Activated CD4-positive, alpha-beta T cell treated with anti-CD3 and anti-CD28 coated beads, Interleukin-2, Interleukin-4, amounts not matched to agents 100 ng/mL and 50 ng/mL, durations not matched to agents 16 hours and 8 hours (primary cell): ENCODE measurements at places on chromosomes 12 and 14.

GRCh38 chr14:73142216-73142615, 5.9 kb downstream of the PSEN1 start:
- no peak for DNase-seq

- DNase-seq, result no peak
Measured at GRCh38 chr12:111685322-111685810, 390 bp downstream of the BRAP start.

GRCh38 chr14:74863274-74863673, 12.7 kb downstream of the PROX2 start:
- no peak for DNase-seq

DNA sequence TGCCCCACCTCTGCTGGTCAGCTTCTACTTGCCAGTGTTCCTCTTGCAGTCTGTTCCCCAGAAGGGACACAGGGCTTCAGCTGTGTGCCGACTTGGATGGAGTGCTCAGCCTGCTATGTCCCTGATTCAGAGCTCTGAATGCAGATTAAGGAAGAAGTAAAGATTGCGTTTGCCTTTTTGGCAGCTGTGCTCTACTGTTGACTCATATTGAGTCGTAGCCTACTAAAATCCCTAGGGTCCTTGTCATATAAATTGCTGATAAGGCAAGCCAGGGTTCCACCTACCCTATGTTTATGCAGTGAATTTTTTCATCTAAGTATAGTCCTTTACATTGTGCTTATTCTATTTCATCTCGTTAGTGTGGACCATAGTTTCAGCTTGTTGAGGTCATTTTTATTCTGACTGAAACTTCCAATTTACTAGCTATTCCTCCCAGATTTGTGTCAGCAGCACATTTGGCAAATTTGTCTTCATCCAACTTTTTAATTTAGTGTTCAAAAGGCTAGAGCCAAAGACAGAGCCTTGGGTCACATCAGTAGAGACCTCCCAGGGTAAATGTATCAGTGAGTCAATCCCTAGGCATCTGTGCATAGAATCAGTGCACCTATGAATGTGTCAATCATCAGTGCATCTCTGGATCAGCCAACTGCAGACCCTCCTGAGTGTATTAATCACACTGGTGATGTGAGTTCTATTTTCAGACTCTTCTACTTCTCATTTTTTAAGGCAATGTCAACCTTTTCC, 31.9 kb downstream of the CACNA1C start:
- DNase-seq, result no peak
